ENCODE measurements at places on chromosomes 16 and 17.

DNA sequence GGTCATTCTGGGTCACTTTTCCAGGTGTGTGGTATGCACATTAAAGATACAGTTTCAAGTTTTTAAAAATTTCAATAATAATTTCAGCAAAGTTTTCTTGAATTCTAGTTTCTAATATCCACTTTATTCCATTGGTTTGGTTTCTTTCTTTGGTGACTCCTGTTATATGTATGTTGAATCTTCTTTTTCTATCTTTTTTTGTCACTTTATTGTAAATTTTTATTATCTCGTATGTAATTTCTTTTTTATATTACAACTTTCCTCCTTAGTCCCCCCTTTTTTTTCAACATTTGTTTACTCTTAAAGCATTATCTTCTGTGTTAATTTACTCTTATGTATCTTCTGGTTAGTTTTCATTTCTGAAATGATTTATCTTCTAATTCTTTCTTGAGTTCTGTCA, 57.5 kb downstream of the NF1 start:
- DNase-seq = no peak

DNA sequence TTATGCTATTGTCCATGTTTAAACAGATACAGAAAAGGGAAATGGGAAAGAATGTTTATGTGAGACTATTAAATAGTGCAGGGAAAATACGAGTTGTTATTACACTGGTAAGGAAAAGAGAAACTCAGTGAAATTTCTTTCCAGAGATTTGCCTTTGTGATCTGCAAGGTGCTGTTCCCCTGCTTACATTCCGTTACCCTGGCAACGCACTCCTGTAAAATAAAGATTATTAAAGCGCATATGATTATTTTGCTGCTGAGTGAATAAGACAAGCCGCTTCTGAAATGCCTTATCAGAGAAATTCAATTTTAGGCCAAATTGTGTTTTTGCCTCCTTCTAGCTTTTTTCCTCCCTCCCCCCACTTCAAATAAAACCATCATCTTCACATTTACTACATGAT, 328.6 kb upstream of the PMFBP1 start:
- no peak for DNase-seq

GRCh38 chr16:52069866-52070265, 477.1 kb downstream of the TOX3 start:
- DNase-seq = peak; percentile 22

- peak; percentile 79 for DNase-seq
Measured at GRCh38 chr16:78796221-78796866, 696.9 kb downstream of the WWOX start.

- DNase-seq = no peak
Measured at GRCh38 chr17:1384905-1385435, 15.1 kb downstream of the YWHAE start.

DNA sequence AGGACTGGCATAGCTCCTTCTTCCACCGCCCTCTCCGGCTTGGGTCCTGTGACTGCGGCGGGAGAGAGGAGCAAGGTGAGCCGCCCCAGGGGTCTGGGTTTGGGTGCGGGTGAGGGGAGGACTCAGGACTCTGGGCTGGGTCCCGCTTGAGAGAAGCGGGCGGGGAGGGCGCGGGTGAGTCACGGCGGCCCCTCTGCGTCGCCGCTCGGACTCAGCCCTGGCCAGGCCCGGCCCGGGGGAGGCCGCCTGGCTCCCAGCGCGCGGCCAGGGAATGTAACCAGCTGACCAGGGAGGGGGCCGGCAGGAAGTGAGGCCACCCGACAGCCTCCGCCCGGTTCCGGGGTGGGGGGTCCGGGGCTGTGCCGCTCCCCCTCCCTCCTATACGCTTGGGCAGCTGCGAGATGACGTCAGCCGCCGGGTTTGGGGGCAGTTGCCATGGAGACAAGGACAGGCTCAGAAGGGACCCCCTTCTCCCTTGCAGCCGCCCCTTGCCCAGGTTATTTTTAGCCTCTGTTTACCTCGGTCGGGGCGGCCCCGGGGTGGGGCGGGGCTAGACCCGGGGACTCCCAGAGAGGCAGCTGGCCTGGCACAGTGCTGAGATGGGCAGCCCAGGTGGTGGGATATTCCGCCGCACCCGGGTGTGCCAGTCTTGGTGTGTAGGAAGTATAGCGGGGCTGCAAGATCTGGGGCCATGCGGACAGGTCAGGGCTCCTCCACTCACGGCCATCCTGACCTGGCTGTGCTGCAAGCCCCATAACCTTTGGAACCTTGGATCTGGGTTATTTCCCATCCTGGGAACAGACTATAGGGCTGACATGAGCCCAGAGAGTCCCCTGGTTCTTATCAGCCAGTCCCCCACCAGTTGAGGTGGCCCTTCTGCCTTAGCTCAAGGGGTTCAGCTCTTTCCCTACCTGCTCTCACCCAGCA, 1.6 kb downstream of the RIPOR1 start:
- DNase-seq = no peak

DNA sequence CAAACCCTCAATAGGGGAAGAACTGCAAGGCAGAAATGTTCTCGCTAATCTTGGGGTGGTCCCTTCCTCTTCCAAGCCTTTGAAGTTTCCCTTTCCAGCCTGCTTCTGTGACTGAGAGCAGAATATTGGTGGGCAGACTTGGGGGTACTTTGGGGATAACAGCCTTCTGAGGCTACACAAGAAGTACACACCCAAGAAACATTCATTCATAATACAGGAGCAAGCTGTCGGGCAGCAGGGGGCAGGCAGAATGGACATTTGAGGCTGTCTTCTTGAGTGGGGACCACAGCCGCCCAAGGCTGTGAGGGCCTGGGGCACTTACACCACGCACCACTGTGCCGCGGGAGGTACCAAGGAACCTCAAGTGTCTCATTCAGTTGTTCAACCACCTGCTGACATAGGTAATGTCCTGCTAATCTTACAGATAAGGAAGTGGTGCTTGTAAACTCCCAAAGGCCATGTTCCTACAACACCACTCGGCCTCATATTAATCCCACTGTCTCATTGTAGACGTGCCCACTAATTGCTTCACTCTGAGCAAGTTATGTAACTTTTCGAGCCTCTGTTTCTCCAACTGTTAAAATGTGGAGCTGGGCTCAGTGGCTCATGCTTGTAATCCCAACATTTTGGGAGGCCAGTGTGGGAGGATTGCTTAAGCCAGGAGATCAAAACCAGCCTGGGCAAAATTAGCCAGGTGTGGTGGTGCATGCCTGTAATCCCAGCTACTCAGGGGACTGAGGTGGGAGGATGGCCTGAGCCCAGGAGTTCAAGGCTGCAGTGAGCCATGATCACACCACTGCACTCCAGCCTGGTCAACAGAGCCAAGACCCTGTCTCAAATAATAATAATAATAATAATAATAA, 2.5 kb upstream of the MRPS23 start:
- no peak for DNase-seq

GRCh38 chr17:10640475-10640874, 16.6 kb downstream of the MYH3 start:
- DNase-seq = no peak

- DNase-seq = no peak
Measured at GRCh38 chr16:55398762-55399161, 74.8 kb downstream of the IRX6 start.

DNA sequence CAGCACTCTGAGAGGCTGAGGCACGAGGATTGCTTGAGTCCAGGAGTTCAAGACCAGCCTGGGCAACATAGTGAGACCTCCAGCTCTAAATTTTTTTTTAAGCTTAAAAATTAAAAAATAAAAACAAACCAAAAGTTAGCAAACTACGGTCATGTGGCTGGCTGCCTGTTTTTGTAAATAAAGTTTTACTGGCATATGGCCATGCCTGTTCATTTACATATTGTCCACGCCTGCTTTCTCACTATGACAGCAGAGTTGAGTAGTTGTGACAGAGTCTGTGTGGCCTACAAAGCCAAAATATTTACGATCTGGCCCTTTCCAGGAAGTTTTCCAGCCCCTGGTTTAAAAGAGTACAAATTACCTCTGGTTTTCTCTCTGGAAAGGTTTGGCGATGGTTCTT, 3.3 kb downstream of the SLX4 start:
- DNase-seq = no peak

GRCh38 chr16:26194526-26194925, 502.8 kb downstream of the HS3ST4 start:
- DNase-seq = no peak

DNA sequence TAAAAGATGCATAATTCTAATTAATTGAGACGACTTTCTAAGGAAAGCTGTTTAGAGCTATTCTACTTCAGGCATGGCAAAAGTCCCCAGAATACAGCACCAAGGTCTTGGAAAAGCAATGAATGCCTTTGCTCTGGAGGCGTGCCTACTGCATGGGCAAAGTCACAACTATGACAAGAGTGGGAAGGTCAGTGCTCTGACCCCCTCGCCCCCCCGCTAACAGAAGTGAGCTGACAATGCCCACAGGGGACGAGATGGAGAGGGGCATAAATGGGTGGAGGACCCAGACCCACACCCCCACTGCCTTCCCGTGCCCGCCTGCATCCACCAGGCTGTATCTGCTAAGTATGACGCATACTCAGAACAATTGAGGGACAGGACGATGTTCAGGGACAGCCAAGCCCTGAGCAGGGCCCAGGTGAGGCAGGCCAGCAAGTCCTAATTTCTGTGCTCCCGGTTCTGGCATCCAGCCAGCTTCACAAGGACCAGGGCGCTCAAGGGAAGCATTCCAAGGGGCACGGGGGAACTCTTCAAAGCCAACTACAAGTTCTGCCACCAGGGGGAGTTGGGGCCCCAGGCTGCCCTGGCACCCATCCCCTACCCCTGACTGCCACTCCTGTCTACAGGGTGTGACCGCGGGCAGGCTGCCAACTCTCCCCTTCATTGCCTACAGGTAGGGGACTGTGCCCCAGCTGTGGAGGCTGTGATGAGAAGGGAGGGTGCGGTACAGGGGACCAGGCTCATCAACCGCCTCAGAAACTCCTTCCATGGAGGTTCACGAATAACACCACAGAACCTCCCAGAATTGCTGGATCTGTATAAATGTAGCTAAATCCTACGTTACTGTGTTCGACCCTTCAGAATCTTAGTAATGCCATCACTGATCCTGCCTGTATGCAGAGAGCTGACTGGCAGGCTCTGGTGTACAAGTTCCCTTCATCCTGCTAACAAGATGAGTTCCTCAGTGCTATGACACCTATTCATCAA, 20.8 kb downstream of the NPRL3 start:
- peak; percentile 61 for DNase-seq

DNA sequence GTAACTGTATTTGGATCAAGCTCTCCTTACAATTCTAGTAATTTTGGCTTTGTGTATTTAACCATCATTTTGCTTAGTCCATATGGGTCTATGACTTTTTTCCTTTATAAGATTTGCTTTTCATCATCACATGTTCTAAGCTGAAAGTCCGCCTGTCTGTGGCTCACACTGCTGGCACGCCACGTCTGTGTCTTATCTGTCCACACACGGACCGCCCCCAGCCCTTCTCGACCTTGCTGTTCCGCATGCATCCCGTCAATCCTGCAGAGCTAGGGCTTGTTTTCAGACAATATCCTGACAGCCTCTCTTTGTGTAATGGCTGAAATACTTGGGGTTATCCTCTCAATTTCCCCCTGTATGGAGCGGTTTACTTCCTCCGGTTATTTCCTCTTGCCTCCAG, 8.4 kb upstream of the ALDH3A1 start:
- DNase-seq = no peak

GRCh38 chr17:79395066-79395465, 215.8 kb downstream of the RBFOX3 start:
- no peak for DNase-seq

- peak; percentile 75 for DNase-seq
Measured at GRCh38 chr17:74852237-74853047, 7.2 kb downstream of the GRIN2C start.

DNA sequence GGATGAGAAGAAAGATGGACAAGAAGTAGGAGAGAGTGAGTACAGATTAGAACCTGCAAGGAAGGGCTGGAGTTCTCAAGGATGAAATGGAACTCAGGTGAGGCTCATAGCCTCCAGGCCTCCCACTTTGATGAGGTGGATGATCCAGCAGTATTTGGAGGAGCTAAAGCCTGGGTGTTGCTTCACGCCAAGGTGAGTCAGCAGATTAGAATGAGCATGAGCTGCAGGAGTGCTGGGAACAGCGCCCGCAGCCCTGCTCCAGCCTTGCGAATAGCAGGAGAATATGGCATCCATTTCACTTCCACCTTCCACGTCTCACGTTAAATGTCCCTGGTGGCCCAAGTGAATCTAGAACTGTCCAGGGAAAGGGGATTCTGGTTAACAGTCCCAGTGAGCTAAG, 94.4 kb upstream of the CPHXL start:
- no peak for DNase-seq

DNA sequence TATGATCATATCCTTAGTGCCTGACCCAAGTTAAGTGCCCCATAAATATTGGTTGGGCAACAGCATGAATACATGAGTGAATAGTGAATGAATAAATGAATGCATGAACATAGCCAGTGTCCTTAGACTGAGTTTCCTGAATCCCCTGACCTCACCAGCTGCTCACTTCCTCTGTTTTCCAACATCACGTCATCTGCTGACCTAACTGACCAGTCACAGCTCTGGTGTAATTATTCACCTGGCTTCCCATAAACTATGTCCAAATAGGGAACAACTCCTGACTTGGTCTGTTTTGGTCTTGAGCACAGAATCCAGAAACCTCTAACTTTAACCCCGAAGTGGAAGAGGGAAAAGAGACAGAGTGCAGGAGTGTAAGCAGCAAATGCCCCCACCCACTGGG, 83.4 kb downstream of the ASIC2 start:
- DNase-seq = no peak

GRCh38 chr17:75647061-75647460, 13.8 kb downstream of the SMIM5 start:
- no peak for DNase-seq

DNA sequence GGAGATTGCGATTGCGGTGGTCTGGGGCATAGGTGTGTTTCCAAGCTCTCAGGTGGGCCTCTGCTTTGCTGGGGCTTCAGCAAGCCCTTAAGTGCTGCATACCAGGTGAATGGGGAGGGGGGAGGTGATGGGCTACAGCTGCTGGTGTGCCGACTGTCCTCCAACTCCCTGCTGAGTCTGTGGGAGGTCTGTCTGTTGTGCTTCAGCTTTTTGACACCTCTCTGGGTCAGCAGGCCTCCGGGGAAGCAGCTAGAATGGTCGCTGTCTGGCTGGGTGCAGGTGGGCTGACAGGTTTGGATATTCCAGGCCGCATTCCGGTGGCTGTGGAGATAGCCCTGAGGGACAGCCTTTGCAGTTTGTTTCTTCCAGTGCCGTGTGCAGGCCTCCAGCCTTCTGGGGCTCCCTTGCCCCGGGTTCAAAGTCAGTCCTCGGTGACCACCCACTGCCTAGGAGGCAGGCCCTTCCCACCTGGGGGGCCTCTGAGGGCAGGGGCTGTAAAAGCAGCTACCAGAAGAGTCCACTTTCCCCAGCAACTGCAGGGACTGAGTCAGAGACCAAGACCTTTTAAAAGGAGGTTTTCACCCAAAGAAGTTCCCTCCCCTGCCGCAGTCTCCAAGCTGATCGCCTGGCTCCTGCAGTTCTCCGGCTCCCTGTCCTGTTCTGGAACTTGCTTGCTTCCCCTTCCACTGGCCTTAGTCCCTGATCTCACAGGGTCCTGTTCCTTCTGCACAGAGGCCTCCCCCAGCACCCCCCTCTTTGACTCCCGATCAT, 2.0 kb upstream of the TTYH2 start:
- no peak for DNase-seq

GRCh38 chr16:88505405-88506082, 52.5 kb downstream of the ZFPM1 start:
- DNase-seq = no peak
